ENCODE measurements at places on chromosomes 1 and 21.

DNA sequence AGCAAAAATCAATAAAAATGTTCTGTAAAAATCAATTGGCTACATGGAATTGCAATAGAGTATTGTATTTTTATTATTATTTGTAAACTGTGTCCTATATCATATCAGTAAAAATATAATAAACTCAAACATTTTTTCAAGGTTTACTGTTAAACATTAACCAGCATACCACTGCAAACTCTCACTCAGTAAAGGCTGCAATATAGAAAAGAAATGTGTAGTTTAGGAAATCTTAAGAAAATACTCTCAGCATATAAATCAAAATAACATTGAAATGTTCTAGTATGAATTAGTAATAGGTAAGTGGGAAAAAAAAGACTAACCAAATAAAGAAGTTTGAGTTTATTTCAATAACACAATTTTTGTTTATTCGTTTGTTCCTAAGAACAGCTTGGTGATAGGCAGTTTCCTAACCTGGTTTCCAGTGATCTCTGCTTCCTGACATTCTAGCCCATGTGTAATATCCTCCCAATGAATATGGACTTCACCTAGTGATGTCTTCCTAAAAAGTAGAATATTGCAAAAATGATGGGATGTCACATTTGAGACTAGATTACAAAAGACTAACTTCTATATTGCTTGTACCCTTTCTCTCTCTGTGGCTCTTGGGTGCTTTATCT is 870.1 kb downstream of the BRINP3 start:
- DNase-seq, result no peak

GRCh38 chr1:40495315-40495903 is 13.2 kb upstream of the EXO5 start:
- DNase-seq, result no peak

GRCh38 chr1:18731148-18731547 is 100.5 kb downstream of the PAX7 start:
- DNase-seq, result no peak

GRCh38 chr1:44790968-44791801 is 3.2 kb upstream of the BEST4 start:
- DNase-seq, result no peak

- DNase-seq, result no peak
Observed at GRCh38 chr1:3774276-3774945, 1.9 kb downstream of the SMIM1 start.

GRCh38 chr1:187264995-187265602 is 436.4 kb downstream of the PLA2G4A start:
- no peak for DNase-seq

DNA sequence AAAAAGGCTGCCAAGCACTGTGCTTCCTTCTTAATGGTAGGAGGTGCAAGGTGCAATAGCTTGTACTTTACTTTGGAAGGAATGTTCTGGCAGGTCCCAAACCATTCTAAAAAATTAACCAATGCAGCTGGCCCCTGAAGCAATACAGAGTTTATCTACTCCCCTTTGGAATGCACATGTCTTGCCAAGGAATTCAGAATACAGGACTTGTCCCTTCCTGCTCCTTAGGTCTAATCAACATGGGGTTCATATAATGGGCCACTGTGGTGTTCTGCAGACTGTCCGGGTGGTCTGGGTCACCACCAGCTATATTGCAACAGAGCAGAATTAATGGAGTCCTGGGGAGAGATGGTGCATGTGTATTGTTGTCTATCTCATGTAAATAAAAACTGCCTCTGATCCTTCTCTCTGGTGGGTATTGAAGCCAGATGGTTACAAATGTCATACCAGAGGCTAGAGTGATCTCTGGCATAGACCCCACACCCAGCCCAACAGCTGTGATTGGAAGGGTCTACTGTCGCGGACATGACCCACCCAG is 112.8 kb downstream of the RIPK4 start:
- no peak for DNase-seq

DNA sequence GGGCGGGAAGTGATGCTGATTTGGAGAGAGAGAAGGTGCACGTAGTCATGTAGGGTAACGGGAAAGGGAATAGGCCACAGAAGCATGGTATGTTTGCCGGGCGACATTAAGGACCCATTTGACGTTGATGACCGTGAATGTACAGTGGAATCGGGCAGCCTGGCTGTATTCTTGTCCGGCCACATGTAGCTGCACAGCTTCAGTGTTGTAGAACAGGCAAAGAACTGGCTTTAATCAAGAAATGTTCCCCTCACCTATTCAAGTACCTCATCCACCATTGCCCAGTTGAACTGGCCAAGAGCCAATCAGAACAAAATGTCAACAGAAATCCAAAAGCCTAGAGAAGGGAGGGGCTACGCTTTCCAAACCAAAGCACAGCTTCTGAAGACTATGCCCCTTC is 104.8 kb downstream of the DHRS3 start:
- no peak for DNase-seq

- no peak for DNase-seq
Observed at GRCh38 chr1:243708210-243708609, 141.8 kb downstream of the AKT3 start.

- DNase-seq, result no peak
Observed at GRCh38 chr1:22374001-22374400, 77.7 kb upstream of the ZBTB40 start.

DNA sequence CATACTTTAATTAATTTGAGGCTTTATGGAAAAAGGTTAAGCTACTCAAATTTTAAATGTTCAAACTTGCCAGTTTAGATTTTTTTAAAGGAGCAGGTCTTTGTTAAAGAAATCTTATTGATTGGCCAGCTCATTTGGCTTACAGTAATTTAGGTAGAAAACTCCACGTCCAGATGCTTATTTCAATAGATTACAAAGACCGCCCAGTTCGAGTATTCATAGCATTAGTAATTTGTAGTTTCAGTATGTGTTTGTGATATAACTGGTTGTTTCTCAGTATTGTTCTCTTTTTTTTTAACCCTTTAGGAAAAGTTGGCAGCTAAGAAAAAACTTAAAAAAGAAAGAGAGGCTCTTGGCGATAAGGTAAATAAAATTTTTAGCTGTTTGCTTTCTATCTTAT is 1.6 kb downstream of the RPF1 start:
- no peak for DNase-seq
